ENCODE measurements at places on chromosomes 5 and 9.

DNA sequence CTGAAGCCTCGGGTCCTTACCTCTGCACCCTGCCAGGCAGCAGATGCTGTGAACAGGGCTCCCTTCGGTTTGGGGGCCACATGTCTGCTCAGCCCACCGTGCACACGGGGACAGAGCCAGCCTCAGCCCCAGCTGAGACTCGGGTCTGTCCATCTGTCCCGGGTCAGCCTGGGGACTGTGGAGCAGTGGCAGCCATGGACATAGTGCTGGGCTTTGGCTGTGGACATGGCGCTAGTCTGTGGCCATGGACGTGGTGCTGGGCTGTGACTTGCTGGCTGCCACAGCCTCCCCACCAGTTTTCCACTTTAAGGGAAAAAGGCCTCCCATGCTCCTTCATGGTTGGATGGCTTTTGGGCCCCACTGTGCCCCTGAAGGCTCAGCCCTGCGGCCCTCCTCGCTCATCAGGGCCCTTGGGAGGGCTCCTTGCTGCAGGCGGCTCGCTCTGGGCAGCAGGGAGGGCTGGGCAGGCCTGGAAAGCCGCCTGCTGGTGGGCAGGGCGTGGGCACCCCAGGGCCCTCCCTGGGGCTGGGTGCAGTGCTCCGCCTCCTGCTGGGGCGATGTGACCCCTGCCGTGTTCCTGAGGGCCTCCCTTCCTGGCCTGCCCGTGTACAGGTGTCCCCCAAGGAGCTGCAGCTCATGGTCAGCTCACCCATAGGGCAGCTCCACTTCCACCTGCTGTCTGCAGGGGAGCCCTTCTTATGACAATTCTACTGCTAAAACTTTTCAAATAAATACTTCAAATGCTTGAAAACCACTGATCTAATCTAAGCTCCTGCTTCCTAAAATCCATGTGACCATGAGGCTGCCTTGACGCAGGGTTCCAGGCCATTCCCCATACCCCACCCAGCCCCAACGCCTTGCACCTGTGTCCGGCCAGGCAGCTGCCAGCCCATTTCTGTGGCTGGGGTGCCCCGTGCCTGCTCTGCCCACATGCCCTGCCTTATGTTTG, 112.1 kb upstream of the LMX1B start:
- DNase-seq = no peak

DNA sequence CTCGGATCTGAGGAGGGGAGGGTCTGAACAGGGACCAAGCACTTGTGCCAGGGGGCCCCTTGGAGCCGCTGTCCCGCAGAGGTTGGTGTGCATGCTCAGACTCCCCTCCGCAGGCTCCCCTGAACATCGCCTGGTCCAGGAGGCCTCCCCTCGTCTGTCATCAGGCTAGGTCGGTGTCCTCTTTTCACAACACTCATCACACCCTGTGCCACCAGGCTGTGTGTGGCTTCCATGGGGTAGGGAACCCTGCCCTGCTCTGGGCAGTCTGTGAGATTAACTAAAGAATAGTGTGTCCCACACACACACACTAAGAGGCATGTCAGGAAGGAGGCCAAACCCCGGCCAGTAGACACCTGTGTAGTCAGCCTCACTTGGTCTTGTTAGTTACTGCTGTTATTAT, 119.3 kb downstream of the C5orf15 start:
- DNase-seq = no peak

DNA sequence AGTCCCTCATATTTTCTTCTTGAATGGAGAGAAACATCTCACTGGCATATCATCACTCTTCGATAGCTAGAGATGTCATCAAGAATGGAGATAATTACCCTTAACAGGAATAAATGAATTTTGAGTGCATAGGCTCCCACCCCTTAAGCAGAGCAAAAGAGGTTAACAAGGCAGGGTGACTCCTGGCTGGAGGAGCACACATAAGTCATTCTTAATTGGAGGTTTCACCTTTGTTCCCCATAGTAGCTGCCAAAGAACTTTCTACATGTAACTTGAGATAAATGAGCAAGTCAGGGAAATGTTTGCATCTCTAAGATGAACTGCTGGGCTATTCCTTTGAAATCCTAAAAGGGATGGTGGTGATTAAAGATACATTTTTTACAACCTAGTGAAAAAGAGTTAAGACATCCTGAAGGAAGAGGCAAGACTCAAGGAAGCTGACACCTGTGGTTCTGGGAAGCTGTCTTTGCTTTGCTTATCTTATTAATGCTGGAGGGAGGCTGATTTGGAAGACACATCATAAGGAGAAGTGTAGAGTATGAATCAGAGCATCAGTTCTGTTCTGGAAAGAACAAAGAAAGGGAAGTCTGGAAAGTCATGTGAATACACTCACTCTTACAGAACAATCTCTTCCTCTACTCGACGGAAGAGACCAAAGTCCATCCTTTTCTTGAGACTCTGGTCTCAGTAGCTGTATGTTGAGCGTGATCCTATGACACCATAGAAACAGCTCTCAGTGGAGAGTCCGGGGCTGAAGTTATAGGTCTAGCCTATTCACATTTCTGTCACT, 326.3 kb downstream of the OSTF1 start:
- no peak for DNase-seq

DNA sequence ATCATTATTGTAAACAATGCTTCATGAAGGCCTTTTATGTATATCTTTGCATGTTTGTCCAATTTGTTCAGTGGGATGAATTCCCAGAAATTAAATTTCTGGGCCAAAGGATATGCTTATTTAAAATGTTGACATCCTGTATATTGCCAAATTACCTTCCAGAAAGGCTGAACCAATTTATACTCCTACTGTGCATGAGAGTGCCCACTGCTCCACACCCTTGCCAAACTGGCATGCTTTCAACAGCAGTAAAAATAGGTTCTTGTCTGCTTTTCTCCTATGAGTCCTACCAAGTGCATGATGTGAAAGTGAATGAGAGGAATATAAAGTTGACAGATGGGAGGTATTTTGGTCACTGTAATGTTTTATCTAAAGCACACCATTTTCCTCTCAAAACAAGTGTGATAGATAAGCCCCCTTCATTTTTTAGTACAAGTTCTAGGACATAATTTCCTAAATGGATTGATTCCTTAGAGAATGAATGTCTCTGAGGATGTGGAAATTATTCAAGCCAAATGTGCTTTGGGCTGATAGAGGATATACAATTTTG, 70.5 kb upstream of the ERBIN start:
- DNase-seq = no peak

GRCh38 chr5:153122403-153122802, 368.1 kb upstream of the GRIA1 start:
- no peak for DNase-seq

GRCh38 chr5:143564417-143564816, 160.9 kb upstream of the NR3C1 start:
- no peak for DNase-seq

DNA sequence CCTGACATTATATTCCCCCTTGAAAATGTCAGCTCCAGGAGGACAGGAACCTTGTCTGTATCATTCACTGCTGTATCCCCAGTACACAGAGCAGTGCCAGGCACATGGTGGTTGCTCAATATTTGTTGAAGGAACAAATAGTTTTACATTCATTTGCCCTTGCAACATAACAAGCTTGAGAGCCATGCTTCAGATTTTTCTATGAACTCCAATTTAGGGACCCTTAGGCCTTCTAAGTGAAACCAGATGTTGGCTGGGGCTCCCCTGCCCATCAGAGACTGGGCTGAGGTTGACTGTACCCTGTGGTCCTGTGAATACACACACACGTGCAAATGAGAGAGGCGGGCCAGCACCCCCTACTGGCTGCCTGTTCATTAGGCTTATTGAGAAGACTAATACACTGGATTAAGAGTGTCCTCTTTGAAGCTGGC, 214.9 kb upstream of the WWC1 start:
- DNase-seq = no peak

- no peak for DNase-seq
Measured at GRCh38 chr9:112750764-112751055, 150 bp downstream of the SNX30 start.

- DNase-seq = peak; percentile 43
Measured at GRCh38 chr9:34591248-34591916, 1.9 kb upstream of the CNTFR start.

DNA sequence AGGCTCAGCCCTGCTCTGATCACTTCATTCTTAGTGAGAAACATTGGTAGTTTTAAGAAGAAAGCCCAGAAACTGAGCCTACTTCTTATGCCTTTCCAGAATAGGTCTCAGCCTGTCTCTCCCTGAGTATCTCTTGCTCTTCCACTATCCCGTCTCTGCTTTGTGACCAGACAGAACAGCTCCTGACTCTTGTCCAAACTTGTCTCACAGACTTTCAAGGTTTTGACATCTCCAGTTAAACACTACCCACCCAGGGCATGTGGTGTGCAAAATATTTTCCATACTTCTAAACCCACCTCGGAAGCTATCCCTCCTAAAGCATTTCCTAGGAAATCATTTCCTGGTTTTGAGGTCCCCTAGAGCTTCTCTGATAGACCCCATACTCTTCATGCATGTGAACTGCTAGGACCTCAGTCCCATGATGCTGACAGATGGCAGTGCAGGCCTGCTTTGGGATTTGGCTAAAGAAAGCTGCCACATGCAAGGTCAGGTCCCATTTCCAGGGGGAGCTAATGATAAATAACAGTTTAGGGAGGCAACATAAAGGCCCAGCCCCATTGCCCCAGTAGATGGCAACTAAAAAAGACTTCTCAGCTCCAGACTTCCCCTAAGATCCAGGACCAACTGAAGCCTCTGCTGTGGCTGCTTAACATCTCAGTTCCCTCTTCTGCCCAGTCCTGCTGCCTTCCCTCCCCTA, 211.5 kb downstream of the MED10 start:
- DNase-seq = no peak

DNA sequence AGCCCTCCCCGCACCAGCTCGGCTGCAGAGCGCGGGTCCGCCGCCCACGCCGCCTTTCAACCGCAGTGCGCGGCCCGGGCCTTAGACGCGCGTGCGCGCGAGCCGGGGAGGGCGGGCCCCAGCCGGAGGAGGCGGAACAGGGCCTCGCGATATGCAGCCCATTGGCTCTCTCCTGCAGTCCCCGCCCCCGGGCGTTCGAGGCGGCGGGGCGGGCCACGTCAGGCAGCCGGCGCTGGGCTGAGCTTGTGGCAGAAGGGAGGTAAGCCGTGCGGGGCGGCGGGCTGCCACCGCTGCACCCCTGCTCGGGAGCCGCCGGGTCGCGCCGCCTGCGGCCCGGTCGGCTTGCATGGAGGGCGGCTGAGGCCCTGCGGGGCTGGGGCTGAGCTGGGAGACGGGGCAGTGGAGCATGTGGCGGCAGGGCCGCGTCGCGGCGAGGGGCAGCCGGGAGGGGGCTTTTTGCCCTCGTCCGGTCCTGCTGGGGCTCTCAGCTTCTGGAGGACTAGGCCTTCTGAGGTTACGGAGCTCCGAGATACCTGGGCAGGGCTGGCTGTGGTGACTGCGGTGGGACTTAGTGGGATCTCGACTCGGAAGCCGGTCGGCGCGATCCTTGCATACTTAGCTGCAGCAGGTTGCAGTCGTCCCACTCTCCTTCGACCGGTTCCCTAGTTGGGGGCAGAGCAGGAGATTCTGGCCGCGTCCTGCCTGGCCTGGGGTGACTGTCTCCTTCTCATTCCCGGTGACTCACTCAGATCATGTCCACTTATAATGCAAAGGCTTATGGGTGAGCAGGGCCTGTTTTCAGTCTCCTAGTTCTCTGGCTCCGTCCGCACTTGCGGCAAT, at the start of gene FOCAD:
Gene FOCAD (plus strand): TSS at position 225 of the 840 bp plus-strand sequence. CDS start 31,095 bp downstream, outside the sequence.
- DNase-seq = peak; percentile 88

DNA sequence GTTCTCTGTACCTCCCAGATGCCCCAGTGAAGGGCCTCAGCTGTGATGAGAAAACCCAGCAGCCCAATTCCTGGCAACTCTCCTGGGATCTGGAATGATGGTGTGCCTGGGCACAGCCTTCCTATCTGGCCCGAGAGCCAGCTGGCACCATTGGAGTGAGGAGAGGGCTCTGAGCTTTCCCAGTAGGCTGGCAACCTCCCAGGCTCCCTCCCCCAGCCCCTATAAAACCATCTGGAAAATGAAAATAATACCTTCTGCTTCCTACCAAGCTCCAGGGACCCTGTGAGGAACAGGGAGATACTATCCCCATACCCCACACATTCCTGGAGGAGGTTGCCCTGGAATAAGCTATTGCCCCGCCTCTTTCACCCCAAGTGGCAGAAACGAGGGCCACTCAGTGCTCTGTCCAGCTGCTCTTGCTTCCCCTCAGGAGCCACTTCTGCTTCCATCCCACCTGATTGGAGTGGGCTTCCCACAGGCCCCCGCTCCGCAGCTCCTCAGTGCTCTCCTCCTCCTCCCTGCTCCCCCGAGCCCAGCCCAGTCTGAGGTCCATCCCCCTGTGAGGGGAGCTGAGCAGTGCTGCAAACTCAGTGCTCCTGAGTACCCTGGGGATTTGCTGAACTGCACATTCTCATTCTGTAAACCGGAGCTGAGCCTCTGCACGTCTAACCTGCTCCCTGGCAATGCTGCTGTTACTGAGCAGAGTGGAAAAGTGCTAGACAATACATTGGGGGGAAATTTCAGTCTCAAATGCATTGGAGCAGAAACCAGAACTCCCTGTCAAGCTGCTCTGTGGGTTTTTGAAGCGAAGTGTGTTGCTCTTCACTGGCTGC, 74.7 kb downstream of the THBS4 start:
- DNase-seq = no peak

DNA sequence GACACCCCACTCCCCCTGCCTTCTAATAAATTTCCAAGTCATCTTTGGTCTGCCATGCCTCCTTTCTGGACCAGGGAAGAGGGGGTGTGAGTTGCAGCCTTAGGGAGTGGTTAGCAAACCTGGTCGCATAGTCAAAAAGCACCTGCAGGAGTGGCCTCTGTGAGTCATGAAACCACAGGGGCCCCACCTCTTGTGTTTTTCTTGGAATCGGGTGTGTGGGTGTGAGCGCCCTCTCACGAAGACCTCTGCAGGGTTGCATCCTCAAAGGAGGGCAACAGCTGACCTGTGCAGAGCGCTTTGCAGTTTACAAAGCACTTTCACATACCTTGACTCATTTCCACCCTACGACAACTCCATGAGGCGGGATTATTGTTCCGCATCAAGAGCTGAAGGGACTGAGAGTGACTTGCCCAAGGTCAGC, 36.8 kb upstream of the TEX48 start:
- peak; percentile 69 for DNase-seq

DNA sequence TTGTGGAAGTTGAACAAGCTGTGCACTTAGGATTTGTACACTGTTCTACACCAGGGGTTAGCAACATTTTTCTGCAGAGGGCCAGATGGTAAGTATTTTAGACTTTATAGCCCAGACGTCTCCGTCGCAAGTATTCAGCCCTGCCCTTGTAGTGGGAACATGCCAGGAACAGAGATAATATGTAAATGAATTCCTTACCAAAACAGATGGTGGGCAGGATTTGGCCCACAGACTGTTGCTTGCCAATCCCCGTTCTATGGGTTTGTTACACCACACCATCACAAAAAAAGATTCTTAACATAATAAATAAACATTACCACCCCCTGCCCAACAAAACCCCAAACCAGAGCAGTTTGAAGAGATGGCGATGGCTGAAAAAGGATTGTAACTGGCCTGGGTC, 74.3 kb downstream of the AMBP start:
- no peak for DNase-seq

DNA sequence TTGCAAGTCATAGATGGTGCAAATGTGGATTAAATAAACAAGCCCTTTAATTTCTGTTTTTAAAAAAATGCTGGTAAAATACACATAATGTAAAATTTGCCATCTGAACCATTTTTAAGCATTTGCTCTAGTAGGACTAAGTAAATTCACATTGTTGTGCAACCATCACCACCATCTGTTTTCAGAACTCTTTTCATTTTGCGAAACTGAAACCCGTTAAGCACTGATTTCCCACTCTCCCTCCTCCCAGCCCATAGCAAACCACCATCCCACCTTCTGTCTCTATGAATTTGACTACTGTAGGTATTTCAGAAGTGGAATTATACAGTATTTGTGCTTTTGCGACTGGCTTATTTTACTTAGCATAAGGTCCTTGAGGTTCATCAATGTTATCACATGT, 103.3 kb upstream of the CNTLN start:
- DNase-seq = no peak

GRCh38 chr9:3916411-3916810, 383.5 kb downstream of the GLIS3 start:
- DNase-seq = no peak

Data from stimulated activated CD8-positive, alpha-beta memory T cell treated with anti-CD3 and anti-CD28 coated beads, Interleukin-15, amount 100 ng/mL, for 4 hours (primary cell).